Nasal cavity respiratory epithelium epithelial cell of viscerocranial mucosa (primary cell): ENCODE measurements at places on chromosomes 11 and 22. TPM values are rescaled to one million over a fixed set of nuclear protein-coding genes. Genes with fewer than 3 reads are reported as not detected.

Gene PIWIL4
- total RNA-seq: 0.34 and 1.00 TPM in 2 replicates

Gene C11orf16
- not detected in 2 replicates for total RNA-seq

Gene LINC01488
- total RNA-seq: not detected in 2 replicates

Gene RIMBP3C
- not detected in 2 replicates for total RNA-seq

Gene SPECC1L
- total RNA-seq: 39.3 and 55.7 TPM in 2 replicates

Gene MIOX
- total RNA-seq: 0.14 TPM in 1 of 2 replicates, not detected in the other

Gene SPTBN2
- 60.5 and 130 TPM in 2 replicates for total RNA-seq

Gene FAM111B
- under 0.01 and 0.07 TPM in 2 replicates for total RNA-seq

Gene GNB1L
- total RNA-seq: 5.1 and 9.9 TPM in 2 replicates

Gene PDGFB
- total RNA-seq: 3.8 and 10.7 TPM in 2 replicates

Gene EXPH5
- 24.3 and 27.4 TPM in 2 replicates for total RNA-seq

Gene SLC22A9
- not detected in 2 replicates for total RNA-seq

Gene ART1
- total RNA-seq: not detected in 2 replicates

Gene C11orf52
- total RNA-seq: 1.0 and 1.1 TPM in 2 replicates

Gene SLC22A8
- not detected in 2 replicates for total RNA-seq

Gene OR2D2
- total RNA-seq: under 0.01 and 0.21 TPM in 2 replicates

Gene CFAP300
- total RNA-seq: 3.0 and 5.1 TPM in 2 replicates

Gene TXNRD2
- total RNA-seq: 11.3 and 11.7 TPM in 2 replicates

Gene SMTNL1
- not detected in 2 replicates for total RNA-seq

Gene MRGPRX3
- total RNA-seq: under 0.01 and 0.21 TPM in 2 replicates

Gene HMGXB4
- total RNA-seq: 18.9 and 21.5 TPM in 2 replicates

Gene MMP8
- not detected in 2 replicates for total RNA-seq

Gene MS4A6E
- total RNA-seq: not detected in 2 replicates

Gene TMPRSS13
- total RNA-seq: 3.6 and 6.8 TPM in 2 replicates

Gene OR10G6
- total RNA-seq: not detected in 2 replicates

Gene ATL3
- total RNA-seq: 93.1 and 99.5 TPM in 2 replicates

Gene VPREB1
- total RNA-seq: not detected in 2 replicates

Gene GGTLC2
- not detected in 2 replicates for total RNA-seq

Gene DDIAS
- total RNA-seq: 0.34 and 0.57 TPM in 2 replicates

Gene CHST1
- total RNA-seq: 0.14 and 1.7 TPM in 2 replicates

Gene DPAGT1
- total RNA-seq: 21.2 and 27.1 TPM in 2 replicates

Gene RFPL1
- not detected in 2 replicates for total RNA-seq

Gene CASP12
- not detected in 2 replicates for total RNA-seq

Gene BCO2
- 0.68 and 1.6 TPM in 2 replicates for total RNA-seq

Gene HTR3A
- 0.14 TPM in 1 of 2 replicates, not detected in the other for total RNA-seq

Gene KCNJ1
- 0.07 TPM in 1 of 2 replicates, not detected in the other for total RNA-seq

Gene MTFP1
- total RNA-seq: 10.6 and 17.8 TPM in 2 replicates
